ENCODE measurements at places on chromosomes 1 and 21.

GRCh38 chr1:94593611-94594010, 52.1 kb upstream of the F3 start:
- DNase-seq = no peak

DNA sequence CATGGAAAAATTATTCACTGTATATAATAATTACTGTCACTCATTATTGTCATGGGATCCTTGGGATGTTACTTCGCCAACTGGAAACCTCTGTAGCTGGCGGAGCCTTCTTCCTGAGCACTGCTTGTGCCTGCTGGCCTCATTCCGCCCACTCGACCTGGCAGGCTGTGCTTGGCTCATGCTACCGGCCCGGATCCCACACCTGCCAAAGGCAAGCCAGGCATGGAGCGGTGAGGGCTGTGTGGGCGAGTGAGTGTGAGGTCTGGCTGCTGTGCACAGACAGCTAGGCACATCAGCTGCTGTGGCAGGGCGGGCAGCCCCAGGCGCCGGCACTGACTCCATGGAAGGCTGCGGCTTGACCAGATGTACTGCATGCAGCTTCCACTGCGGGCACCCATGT, 78.4 kb downstream of the DISP1 start:
- DNase-seq = no peak

GRCh38 chr1:227922501-227923352, 25.0 kb downstream of the WNT9A start:
- DNase-seq = no peak

GRCh38 chr1:56561227-56562019, 17.9 kb downstream of the PLPP3 start:
- DNase-seq = no peak

DNA sequence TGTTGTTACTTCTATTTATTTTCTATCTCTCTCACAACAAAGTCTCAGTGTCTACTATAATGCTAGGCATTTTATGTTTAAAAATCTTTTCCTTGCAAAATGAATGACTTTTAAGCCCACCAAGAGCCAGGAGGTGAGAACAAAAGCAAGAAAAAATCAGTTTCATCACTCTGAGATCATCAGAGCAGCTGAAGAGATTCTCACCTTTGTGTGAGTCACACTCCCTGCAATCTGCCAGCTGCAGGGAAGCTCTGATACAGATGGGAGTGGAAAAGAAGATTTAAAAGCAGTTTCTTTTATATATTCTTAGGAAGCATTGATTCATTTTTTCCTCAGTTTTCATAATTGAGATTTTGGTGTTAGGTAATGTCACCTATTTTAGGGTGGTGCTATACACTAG, 107.6 kb downstream of the LHX9 start:
- no peak for DNase-seq

DNA sequence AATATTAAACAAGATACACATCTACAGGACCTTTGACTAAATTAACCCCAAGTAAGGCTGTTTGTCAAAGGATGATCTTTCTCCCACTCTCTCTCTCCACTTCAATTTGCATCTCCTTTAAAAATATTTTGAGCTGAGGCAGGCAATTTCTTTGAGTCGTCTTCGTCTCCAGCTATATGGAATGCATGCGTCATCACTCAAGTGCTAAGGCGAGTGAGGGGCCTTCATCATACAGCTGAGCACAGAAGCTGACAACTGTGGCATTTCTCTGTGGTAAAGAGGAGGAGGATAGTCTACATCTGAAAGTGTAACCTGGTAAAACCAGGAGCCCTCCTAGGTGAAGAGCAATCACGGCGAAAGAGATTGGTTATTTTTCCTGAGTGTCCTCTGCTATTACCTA, 7.6 kb downstream of the EPHX4 start:
- DNase-seq = no peak

GRCh38 chr1:197042676-197043341, 24.3 kb downstream of the F13B start:
- no peak for DNase-seq

DNA sequence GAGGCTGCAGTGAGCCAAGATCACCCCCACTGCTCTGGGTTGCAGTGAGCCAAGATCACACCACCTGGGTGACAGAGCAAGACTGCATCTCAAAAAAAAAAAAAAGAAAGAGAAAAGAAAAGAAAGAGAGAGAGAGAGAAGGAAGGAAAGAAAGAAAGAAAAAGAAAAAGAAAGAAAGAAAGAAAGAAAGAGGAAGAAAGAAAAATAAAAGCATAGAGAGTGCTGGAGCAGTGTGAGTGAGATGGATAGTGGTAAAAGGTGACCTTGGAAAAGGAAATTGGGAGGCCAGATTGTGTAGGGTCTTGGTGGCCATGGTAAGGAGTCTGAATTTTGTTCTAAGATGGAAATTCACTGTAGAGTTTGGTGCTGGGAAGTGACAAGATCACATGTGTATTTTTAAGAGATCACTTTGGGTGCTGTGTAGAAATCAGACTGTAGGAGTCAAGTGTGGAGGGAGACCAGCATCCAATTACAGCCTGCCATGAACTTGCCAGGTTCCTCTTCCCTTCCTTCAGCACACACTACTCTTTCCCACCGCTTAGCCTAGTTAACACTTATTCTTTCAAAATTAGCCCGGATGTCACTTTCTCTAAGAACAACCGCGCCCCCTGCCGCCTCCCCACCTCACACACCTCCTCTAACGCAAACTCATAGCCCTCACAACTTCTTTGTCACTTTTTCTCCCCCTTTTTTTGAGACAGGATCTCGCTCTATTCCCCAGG, 17.9 kb downstream of the MTX1 start:
- DNase-seq = peak; percentile 79

DNA sequence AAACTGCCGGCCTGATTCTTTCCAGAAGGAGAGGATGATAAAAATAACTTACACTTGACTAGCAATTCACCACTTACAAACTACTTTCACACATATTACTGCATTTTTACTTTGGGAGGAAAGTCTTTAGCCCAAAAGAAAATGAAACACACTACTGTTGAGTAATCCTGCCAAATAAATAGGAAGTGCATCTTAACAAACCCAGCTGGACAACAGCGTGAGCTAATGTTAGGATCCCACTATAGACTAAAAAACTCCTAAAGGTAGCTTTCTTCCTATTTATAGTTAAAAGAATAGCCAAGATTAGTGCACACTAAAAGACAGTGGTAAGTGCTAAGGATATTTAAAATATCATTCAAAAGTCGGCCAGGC, 83.8 kb downstream of the HSF2BP start:
- DNase-seq = no peak

DNA sequence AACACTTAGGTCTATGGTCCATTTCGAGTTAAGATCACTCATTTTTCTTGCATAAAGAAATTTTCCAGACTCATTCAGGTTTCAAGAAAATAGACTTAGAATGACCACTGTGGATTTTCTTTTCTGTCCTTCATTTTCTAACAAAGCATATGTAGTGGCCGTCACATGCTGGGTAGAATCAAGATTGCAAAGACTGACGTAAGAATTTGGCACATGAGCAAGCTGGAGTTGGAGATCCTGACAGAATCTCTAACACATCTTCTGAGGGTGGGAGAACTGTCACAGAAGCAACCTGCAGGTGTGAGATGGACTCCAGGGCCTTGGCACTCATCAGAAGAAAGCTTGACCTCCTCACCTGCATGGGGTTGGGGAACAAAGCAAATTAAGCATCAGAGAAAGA, 28.6 kb downstream of the KIF26B start:
- DNase-seq = no peak

GRCh38 chr1:22057861-22058260, 5.4 kb downstream of the CDC42 start:
- no peak for DNase-seq

All from AG10803 (cell line).